ENCODE measurements at places on chromosomes 7 and 10. TPM values are rescaled to one million over a fixed set of nuclear protein-coding genes. Genes with fewer than 3 reads are reported as not detected.

DNA sequence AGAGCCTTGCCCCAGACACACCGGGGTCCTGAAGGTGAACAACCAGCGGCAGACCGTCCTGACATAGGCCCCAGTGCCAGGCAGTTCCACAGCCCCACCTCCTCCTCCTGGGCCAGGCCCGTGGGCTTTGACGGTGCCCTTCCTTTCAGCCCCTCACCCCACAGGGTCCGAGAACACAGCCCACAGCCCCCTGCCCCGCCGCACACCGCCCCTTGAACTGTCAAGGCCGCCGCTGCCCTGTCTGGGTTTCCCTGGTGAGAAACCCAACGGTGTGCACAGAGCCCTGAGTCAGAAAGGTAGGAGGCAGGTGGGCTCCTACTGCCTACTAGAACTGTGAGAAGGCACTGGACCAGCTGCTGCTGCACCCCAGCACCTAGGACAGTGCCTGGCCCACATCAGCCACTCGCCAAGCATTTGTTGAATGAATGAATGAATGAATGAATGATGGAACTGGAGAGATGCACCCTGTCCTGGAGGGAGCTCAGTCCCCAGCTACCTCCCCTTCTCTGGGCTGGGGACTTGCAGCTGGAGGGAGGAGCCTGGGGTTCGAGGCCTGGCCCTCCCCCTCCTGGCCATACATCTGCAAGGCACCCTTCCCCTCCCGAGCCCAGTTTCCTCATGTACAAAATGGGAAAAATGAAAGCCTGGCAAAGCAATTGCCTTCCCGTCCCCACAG lies 117.9 kb downstream of the SLIT1 start:
- DNase-seq: no peak

- DNase-seq: no peak
Observed at GRCh38 chr7:158299607-158300006, 288.0 kb downstream of the PTPRN2 start.

GRCh38 chr10:84700668-84701369 lies 372.4 kb downstream of the CCSER2 start:
- no peak for DNase-seq

Gene ADCK2
- 22.5 TPM for total RNA-seq

Gene HTR7
- 0.58 TPM for total RNA-seq

GRCh38 chr7:50372923-50373322 lies 68.4 kb downstream of the IKZF1 start:
- DNase-seq: no peak

DNA sequence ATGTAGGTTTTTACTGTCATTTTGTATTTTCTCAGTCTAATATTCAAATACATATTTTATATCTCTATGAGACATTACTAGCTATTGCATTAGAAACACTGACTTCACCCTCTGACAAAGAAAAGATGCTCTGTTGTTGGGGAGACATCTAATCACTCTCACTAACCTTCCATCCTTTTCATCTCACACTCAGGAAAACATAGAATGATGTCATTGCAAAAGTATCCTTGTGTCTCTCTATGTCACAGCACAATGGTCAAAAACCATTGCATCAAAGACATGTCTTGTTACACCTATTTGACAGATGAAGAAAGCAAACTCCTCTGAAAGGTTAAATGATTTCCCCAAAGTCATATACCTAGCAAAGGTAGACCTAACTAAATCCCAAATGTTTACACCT lies 231.3 kb upstream of the PTN start:
- DNase-seq: no peak

Gene CPN1
- not detected for total RNA-seq

Gene ZNF503
- 12.4 TPM for total RNA-seq

DNA sequence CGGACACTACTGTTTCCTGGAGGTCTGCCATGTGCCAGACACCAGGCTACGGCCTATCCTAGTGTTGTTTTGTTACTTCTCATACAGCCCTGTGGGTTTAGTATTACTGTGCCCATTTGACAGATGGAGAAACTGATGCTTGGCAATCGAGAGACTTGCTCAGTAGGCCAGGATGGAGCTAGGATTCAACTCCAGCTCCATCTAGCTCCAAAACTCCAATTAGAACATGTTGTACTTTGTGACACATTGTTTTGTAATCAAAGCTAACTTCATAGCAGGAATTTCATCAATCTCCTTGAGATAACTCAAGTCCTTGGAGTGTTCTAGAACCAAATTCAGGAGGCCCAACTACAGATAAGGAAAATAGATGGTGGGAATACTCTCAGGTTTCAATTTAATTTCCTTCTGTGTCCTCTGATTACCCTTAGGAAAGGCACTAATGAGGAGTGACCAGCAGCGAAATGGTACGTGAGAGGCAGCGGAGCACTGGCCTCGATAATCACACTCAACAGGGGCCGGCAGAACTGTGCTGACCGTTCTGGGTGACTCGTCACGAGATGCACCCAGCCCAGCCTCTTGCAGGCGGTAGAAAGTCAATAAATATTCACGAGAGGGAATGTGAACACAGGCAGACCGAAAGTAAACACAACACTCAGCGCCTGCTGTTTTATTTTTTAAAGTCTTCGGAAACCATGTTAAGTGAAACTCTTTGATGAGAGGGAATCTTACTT lies 269.6 kb upstream of the NEBL start:
- DNase-seq: no peak

DNA sequence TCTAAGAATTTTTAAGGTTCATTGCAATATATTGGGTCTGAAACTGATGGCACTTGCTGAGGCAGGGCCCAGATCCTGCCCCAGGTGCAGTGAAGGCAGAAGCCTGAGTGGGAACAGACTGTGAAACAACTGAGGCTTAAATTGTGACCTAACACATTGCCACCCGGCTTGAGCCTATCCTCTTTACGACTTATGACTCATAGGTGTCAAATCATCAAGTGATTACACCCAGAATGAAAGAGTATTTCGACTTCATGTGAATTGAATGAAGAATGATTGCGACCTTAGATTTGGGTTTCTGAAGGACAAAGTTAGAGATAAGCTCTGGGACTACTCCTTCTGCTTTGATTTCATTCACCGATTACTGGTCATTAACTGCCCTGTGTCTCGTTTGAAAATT lies 200.9 kb downstream of the CREB5 start:
- DNase-seq: no peak

DNA sequence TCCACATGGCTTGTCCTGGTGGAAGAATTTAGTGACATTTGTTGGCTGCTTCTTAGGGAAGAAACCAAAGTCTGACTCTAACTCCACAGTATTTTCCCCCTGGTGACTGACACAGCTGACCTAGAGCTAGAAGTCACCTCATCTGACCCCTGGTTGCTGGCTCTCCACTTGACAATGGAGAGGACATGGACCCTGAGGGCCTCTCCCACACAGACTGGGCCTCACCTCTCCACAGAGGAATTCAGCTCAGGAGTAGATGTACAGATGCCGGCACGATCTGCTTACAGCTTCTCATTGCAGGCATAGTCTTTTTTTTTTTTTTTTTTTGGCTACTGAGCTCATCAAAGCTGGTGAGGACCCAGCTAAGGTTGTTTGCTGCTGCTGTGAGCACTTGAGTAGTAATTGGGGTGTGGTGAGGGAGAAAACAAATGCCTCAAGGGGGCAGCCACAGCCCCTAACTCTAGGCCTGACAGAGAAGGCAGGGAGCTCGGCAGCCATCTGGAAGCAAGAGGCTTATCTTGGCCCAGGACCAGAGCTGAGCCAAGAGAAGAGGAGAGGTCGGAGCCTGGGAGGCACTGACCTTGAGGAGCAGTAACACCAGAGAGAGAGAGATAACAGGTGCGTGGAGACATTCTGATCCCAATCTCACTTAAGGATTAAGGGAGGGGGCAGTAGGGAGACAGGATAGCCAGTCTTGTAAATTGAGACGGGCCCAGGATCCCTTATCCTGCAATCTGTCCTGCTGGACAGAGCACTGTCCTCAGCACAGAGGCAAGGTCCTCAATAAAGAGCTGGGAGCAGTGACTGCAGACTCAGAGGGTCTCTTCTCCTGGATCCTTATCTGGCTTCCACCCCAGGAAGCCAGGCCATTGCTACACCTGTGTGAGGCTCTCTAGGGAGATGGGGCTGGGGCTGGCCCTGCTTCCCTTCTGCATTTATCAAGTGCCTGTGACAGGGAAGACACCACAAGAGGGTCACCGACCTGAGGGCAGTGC lies 9.4 kb downstream of the PRSS58 start:
- no peak for DNase-seq

GRCh38 chr7:46288861-46289260 lies 367.8 kb upstream of the IGFBP3 start:
- no peak for DNase-seq

Gene JAKMIP3
- total RNA-seq: 0.05 TPM

DNA sequence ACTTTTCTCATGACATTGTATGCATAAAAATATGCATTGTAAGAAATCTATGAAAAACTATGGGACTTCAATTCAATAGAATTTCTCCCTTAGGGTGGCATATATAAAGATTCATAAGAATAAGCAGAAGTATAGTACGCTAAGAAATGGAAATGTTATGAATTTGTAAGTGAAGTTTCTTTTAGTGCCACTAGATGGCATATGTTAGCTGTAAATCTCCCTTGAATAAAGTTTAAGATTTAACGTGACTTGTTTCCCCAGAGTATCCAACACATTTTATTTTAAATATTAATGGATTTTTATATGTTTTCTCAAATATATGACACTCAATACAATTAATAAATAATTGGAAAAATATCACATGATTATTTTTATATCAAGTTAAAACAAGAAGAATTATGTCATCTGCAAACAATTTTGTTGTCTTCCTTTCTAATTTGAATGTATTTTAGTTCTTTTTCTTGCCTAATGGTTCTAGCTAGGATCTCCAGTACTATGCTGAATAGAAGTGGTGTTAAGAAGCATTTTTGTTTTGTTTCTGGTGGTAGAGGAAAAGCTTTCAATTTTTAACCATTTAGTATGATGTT lies 287.2 kb downstream of the HGF start:
- DNase-seq: no peak

GRCh38 chr10:76191336-76191735 lies 759.9 kb downstream of the LRMDA start:
- DNase-seq: no peak

GRCh38 chr10:383519-383918 lies 248.3 kb downstream of the ZMYND11 start:
- DNase-seq: no peak

- DNase-seq: no peak
Observed at GRCh38 chr10:129864601-129865126, 99.4 kb downstream of the EBF3 start.

DNA sequence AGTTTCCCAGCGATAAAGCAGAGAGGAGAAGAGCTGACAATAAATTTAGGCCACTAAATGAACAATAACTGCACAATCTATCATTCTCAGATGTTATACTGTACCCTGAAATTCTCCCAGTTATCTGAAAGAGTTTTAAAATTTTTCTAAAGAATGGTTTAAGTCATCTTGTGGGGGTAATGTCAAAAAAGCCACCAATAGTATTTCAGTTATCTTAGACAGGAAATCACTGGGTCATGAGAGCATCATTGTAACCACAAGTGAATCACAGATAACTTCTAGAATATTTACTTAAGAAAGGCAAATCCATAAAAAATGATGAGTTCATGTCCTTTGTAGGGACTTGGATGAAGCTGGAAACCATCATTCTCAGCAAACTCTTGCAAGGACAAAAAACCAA lies 147.1 kb downstream of the DNAJB9 start:
- no peak for DNase-seq

Gene PDK4
- total RNA-seq: 8.7 TPM

- DNase-seq: peak; percentile 90
Observed at GRCh38 chr10:89278034-89278535, 23.8 kb upstream of the IFIT2 start.

GRCh38 chr7:31958226-31958625 lies 112.0 kb downstream of the PDE1C start:
- no peak for DNase-seq

DNA sequence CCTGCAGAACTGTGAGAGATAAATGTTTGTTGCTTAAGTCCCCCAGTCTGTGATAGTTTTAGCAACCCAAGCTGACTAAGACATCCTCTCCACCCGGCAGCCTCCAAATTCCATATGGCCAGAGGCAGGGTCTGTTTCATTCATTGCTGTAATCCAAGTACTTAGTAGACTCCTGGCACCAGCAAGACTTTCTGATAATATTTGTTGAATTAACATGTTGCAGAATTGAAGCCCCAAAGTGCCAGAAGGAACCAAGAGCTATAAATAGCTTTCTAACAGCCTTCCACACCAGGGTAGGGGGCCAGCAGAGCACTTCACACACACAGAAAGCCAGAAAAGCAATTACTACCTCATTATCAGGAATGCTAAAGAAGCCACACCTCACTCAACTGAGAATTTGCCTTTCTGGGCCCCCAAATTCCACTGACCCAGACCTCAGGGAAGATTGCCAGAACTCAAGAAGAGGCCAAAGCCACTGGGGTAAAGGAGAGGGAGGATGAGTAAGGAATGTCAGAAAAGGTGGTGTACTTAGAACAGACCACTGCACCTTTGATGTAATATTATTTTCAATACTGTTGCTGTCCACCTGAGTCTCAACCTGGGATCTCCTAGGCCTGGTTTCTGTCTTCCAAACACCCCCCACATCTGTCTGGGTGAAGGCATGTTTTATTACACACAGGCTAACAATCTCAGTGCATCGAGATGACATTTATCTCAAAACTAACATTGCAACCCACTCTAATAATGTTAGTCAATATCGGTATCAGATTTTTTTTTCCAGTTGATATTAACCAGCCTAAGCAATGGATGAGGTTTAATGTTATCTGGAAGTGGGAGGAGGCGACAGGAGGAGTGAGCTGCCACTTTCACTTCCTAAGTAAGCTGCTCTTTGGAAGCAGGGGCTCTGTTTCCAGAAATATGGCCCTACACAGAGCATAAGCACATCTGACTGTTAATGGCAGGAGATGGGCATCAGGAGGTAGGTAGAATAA lies 5.5 kb downstream of the NOD1 start:
- no peak for DNase-seq

Gene SLC4A2
- total RNA-seq: 114 TPM

DNA sequence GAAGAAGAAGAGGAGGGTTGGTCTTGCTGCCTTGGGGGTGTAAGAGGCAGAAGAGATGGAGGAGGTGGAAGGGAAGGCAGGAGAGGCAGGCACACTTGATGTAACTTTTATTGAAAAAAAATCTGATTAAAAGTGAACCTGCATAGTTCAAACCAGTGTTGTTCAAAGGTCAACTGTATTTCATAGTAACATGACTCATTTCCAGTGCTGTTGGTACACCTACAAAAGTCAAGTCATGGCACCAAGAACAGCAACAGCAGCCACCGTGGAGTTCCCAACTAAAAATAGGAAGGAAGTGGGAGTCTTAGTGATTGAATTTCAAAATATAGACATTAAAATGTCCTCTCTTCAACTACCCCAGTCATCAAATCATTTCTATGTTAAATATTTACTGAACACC lies 88.5 kb downstream of the CTNNA3 start:
- DNase-seq: no peak

Gene GALNT17
- not detected for total RNA-seq

GRCh38 chr7:2099048-2099957 lies 133.4 kb downstream of the MAD1L1 start:
- no peak for DNase-seq

Gene CC2D2B
- total RNA-seq: 0.47 TPM

Gene TLL2
- 4.0 TPM for total RNA-seq

Data from glomerular endothelial cell (primary cell).